Activated CD8-positive, alpha-beta memory T cell treated with anti-CD3 and anti-CD28 coated beads, Interleukin-2, amount 10 ng/mL, durations not matched to agents 7 days and 5 days (primary cell): ENCODE measurements at places on chromosomes 4 and X. TPM values are rescaled to one million over a fixed set of nuclear protein-coding genes. Genes with fewer than 3 reads are reported as not detected.

- DNase-seq = no peak
These were observed 956.5 kb downstream of the FAT4 start for GRCh38 chr4:126271292-126271691.

GRCh38 chr4:87865960-87866598 is 33.3 kb downstream of the MEPE start:
- DNase-seq = no peak

GRCh38 chr4:99091216-99091575 is 2.6 kb upstream of the ADH5 start:
- DNase-seq = no peak

DNA sequence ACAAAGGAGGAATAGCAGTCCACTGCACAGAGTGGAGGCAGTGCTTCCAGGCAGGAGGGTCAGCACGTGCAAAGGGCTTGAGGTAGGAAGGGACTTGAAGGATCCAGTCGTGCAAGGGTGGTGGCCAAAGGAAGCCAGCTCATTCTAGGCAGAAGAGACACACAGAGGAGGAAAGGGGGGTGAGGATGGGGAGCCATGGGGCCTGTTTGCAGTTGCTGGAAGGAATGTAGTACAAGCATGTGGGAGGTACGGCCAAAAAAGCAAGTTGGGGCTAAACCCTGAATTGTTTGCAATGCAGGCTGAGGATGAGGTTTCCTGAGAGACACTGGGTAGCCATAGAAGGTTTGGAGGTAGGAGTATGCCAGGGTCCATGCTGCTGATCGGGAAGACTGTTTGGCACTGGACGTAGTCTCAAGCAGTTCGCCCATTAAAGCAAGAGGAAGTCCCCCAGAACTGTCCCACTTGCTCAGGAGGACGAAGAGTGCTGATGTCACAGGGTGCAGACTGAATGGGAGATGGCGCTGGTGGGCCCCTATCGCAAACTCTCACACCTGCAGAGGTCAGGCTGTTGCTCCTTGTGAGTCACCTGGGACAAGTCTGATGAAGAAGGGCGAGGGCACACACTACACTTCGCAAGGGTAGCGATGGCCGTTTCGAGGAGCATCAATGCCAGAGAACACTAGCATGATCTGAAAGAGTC is 9.1 kb upstream of the MAN2B2 start:
- DNase-seq = no peak

S100G gene
- not detected for total RNA-seq

UBE2A gene
- 81.2 TPM for total RNA-seq

CDKL5 gene
- total RNA-seq = 1.1 TPM

PWWP3B gene
- total RNA-seq = not detected
